ENCODE measurements at places on chromosomes 13 and 19.
A peak's percentile ranks its signal among the peaks of the same experiment; 100 is the strongest.

DNA sequence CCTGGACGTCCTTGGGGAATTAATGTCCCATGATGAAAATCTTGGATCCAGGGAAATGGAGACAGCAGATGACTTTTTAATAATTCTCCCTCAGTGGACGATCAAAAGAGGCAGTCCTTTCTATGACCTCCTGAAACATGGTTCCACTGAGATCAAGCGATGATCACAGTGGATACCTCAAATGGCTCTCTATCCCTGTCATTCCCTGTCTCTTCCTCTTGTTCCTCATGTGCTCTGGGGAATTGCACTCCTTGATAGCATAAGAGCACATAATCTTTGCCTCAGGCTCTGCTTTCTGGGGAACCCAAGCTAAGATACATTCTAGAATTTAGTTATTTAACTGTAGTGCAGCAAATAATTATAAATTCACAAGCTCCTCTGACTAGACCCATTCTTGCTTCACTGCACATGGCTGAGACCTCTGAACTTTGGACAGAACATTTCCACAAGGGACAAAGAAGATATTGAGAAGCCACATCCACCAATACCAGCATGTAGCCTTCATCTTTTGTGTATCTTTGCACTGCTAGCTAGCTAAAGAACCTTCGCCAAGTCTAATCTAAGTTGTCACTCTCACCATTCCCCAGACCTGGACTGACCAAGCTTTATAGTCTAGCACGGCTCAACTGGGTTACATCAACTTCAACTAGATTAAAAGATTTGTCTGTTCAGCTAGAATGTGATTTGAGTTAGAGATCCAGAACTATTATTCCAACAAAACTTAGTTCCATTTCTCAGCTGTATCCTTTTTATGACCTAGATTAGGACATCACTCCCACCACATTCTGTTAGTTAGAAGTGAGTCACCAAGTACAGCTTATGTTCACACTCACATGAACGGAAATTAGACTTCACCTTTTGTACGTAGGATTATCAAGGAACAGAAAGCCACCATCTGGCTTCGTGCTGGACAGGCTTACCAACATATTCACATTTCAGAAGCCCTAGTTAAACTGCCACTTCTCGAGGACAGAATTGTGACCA is 142.7 kb downstream of the SUCLA2 start:
- DNase-seq, result no peak

DNA sequence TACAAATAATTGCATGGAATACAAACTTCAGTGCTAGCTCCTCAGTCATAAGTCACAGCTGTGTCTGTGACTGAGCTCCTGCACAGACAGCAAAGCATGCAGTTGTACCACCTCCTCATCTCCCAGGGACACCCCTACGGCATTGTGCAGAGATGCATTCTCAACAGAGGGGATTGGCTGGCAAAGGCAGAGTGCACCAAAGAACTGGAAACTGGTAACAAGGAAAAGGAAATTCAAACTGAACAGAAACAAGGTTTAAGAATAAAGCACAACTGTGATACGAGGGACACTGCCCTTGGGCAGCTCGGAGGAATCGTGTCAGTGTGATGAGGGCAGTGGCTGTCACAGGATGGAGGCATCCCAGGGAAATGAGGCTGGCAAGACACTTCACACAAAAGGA is 126.1 kb upstream of the SOX1 start:
- DNase-seq, result no peak

GRCh38 chr19:23070353-23071146 is 46.3 kb upstream of the ZNF730 start:
- no peak for DNase-seq

GRCh38 chr13:33150126-33150525 is 133.9 kb downstream of the KL start:
- peak; percentile 55 for DNase-seq

DNA sequence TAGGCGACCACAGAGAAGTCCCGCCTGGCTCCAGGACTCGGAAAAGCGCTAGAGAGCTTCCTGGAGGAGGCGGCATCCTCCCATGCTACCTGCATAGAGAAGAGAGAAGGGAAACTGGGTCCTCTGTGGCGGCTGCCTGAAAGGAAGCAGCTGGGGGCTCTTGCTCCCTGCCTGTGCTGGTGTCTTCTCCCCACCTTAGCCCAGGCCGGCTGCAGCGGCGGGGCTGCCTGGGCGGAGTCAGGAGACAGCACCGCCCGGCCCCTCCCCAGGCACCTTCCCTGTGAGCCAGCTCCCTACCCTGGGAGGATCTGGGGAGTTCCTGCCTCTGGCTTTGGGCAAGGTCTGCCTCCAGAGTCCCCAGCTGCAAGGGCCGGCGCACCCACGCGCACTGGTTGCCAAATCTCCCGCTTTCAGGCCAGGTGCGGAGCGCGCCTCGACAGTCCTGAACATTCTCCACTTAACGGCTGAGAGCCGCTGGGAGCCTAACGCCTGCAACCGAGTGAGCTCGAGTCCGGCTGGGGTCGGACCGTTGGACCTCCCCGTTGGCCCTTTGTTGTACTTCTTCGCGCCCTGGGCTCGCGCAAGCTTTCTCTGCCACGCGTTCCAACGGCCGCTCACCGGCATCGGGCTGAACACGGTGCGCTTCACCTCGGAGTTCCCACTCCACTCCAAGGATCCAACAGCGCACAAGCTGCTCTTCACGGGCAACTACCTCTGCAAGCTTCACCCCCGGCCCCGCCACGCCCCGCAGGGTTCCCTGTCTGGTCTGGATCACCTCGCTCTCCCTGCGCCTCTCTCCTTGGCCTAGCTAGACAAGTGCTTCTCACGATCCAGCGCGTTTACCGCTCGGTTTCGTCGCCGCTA is 21.8 kb upstream of the ZNF30 start:
- no peak for DNase-seq

DNA sequence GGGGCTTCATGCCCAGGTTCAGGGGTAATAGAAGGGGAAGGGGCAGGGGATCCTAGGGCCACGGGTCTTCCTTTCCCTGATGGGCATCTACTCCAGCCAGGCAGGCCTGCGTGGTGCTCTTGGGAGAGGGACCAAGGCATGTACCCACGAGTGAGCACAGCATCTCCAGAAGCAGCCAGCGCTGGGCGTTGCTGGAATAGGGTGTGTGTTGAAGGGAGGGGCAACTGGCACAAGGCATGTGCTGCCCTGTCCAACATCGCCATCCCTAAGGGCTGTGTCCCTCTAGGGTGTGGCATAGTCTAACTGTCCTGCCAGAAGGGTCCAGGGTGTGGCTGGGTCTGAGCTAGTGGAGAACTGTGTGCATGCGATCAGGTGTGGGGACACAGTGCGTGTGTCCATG is 2.9 kb downstream of the NOTCH3 start:
- no peak for DNase-seq
